ENCODE measurements at places on chromosomes 2 and 18. TPM values are rescaled to one million over a fixed set of nuclear protein-coding genes. Genes with fewer than 3 reads are reported as not detected.

The MATN3 gene
- total RNA-seq, result 3.5 TPM

The QPCT gene
- total RNA-seq, result 15.2 TPM

The FAM124B gene
- total RNA-seq, result 125 TPM

The KHK gene
- total RNA-seq, result 3.4 TPM

The APOB gene
- 1.3 TPM for total RNA-seq

The RFTN2 gene
- 6.5 TPM for total RNA-seq
